ENCODE measurements at places on chromosomes 7 and 10.

- DNase-seq, result no peak
These were observed 42.1 kb downstream of the CFAP46 start for GRCh38 chr10:132900211-132900756.

DNA sequence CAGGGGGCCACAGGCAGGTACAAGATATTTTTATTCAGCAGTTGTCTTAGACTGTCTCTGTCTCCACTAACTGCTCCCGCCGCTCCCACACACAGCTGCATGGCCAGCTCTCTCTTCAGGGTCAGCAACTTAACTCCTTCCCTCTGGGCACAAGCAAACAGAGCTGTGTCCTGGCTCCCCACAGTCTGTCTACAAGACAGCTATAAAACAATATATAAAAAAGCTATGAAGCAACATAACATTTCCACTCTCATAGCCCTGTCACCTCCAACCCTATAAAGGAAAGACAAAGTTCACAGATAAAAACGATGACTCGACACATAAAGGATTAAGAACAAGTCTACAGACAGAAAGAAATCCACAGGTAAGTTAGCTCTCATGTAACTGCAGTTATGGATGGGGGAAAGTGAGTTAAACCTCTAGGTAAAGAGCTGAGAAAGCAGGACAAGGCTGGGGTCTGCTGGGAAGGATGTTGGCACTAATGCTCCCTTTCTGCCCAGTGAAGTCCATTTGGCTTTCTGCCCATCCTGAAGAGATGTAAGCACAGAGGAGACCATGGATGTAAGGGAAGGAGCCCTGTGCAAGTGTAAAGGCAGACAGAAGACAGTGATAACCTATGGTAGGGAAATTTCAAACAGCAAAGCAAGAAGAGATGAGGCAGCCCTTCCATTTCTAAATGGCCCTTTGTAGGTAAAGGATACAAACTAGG, 27.0 kb downstream of the RAPGEF5 start:
- DNase-seq, result no peak

- DNase-seq, result peak; percentile 26
These were observed 45.5 kb downstream of the DPYSL4 start for GRCh38 chr10:132232023-132232951.

GRCh38 chr10:50452603-50453002, 171.2 kb downstream of the SGMS1 start:
- DNase-seq, result no peak
